Cardiac muscle cell (in vitro differentiated cells and primary cell): ENCODE measurements at places on chromosomes 2 and 18. TPM values are rescaled to one million over a fixed set of nuclear protein-coding genes. Genes with fewer than 3 reads are reported as not detected.

DNA sequence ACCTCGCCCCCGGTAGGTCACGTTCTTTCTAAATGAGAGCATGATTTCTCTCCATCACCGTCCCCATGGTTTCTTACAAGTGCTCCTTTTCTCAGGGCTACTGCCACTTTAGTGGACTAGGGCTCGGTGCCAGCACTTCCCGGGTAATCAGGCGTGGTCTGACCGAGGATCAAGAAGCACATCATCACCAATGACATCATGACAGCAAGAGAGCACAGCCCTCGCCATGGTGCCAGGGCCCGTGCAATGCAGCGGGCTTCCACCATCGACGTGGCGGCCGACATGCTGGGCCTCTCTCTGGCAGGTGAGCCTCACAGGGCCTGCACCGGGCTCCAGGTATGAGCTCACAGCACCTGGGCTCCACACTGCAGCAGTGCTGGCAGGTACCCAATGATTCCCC lies 75.2 kb downstream of the INPP4A start:
- no peaks in the 10 kb centered on the region for H3K27me3 ChIP-seq
- no peaks in the 10 kb centered on the region for H3K36me3 ChIP-seq
- H3K4me1 ChIP-seq = no peaks in the 10 kb centered on the region
- no peak overlapping the region for H3K4me3 ChIP-seq
- H3K27ac ChIP-seq = no peak overlapping the region
- DNase-seq = no peak

YES1 gene
- 96.0 and 124 TPM in 2 replicates for total RNA-seq

- no peak overlapping the region for H3K27ac ChIP-seq
- no peaks in the 10 kb centered on the region for H3K36me3 ChIP-seq
- H3K4me1 ChIP-seq = no peaks in the 10 kb centered on the region
- no peak for DNase-seq
- H3K4me3 ChIP-seq = no peak overlapping the region
These were observed 116.8 kb downstream of the XIRP2 start for GRCh38 chr2:167005096-167005495.

RBFA gene
- 27.1 and 45.1 TPM in 2 replicates for total RNA-seq
